RWPE1 (cell line): ENCODE measurements at places on chromosomes 1 and 21.
A peak's percentile ranks its signal among the peaks of the same experiment; 100 is the strongest.

GRCh38 chr1:160731990-160732389 lies 7.1 kb upstream of the SLAMF7 start:
- no peak for DNase-seq

DNA sequence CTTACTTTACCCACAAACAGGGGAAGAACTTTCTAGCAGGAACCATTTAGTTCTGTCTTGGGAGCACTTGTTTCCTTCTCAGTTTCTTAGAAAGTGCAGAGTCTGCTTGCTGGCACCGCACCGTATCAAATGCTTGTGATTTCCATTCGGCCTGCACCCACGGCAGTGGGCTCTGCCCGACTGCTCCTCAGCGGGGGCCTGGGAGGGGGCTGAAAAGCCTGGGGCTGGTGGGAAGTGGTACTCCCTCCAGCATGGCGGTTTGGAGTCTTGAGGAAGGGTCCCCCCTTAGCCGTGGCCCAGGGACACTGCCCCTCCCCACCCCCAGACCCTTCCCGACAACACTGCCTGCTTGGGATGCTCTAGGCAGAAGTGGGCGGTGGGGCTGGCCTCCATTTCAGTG lies 57.0 kb downstream of the KIF26B start:
- DNase-seq, result no peak

DNA sequence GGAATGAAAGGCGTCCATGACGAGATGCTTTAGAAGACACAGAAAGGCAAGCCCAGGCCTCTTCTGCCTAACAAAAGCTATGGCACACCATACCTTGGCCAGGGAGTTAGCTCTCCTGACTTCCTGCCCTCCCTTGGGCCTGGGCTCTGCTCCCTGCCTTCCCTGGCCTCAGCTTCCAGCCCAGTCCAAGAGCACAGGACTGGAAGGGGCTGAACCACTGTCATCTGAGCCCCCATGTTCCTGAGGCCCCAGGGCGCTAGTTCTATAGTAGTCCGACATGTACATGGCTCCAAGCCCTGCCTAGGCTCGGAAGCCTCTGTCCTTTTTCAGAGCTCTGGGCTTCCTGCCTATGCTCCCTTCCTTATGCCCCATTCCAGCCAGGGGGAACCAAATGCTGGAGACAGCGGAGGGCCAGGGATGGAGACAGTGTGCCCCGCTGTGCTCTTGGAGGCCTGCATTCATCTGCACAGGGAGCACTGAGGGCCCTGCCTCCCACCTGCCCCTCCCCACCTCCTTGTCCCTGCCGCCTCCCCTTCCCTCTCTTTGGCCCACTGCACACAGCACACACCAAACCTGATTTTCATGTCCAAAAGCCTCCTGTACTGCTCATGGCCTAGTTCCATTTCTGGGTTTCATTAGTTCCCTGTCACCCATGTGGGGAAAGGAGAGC lies 240.1 kb downstream of the RHOU start:
- DNase-seq, result no peak

- DNase-seq, result no peak
Observed at GRCh38 chr1:204513117-204513716, 3.0 kb upstream of the MDM4 start.

- DNase-seq, result peak; percentile 27
Observed at GRCh38 chr1:43452789-43453441, 816 bp downstream of the HYI start.

GRCh38 chr1:167905671-167906070 lies 8.3 kb downstream of the ADCY10 start:
- DNase-seq, result no peak

GRCh38 chr1:155437405-155437804 lies 116.7 kb downstream of the RUSC1 start:
- no peak for DNase-seq

- DNase-seq, result no peak
Observed at GRCh38 chr21:44896561-44897286, 23.2 kb upstream of the PTTG1IP start.

DNA sequence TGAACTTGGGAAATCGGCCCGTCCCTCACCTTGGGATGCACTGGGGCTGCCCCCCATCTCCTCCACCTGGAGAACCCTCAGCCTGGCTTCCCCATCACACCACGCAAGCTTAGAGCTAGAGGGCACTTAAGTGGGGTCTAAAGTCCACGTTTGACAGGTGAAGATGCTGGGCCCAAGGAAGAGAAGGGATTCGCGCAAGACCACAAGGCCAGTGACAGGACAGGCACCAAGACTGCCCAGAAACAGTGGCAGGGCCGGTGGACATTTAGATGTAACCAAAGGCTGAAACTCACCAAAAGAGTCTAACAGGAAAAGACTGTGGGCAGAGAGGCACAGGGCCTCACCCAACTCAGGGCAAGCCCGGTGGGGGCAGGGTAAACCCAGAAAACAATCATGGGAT lies 130.8 kb upstream of the EDN2 start:
- no peak for DNase-seq

DNA sequence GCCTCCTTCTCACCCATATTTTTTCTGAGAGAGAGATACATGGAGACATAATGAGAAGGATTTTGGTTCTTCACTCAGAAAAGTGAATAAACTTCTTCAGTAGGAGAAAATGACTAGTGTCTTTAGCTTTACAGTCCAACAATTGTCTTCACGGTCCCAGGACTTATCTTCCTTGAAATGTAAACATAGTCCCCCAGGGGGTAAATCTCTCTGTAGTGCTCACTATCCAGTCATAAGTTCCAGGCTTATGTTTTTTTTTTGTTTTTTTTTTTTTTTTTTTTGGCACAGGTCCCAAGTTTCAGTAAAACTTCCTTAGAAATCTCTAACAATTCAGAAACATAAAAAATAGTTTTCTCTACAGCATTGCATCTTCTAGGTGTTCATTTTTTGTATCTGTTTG lies 890.2 kb upstream of the B3GALT2 start:
- no peak for DNase-seq

GRCh38 chr1:18575620-18576019 lies 55.0 kb upstream of the PAX7 start:
- peak; percentile 76 for DNase-seq

GRCh38 chr1:246875041-246876026 lies 56.4 kb downstream of the AHCTF1 start:
- peak; percentile 11 for DNase-seq

DNA sequence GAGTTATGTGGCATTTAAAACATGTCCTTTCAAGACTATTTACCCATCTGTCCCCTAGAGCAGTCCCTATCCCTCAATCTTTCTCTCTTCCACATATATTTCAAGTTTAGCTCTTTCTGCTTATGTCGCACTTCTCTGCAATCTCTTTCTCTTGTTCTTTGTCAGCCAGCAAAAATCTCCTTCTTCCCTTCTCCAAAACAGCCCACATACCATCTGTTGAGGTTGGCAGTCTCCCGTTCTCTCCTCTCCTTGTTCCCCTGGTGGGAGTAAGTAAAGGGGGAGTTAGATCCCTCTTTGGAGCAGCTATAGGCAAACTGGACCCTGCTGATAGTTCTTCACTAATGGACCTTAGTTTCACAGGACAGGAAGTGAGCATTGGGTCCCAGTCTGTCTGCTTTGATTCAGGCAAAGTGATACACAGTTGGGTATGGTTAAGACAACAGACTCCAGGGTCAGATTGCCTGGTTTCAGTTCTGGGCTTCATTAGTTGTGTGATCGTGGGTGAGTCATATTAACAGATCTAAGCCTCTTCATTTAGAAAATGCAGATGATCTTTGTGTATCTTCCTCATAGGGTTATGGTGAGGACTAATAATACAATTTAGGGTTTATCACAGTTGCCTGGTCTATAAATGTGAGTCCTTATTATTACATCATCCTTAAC lies 19.7 kb downstream of the BRINP2 start:
- no peak for DNase-seq
